ENCODE measurements at places on chromosomes 7 and 10.

- DNase-seq = no peak
Measured at GRCh38 chr10:43683451-43684291, 35.0 kb upstream of the ZNF32 start.

DNA sequence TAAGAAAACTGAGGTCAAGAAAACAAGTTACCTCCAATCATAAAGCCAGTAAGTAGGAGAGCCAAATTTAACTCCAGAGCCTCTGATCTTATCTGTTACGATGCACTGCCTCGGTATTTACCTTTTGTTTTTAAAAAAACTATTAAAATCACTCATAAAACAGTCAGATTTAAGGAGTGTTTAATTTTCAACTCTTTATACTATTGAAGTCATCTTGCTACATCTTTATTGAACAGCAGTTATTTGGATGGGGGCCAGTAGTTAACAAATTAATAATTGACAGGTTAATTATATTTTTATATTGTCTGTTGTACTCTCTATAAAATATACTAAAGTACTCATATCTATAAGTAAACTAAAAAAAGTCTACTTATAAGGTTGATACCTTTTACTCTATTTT, 24.6 kb downstream of the ADIRF start:
- no peak for DNase-seq

GRCh38 chr10:101244321-101245050, 15.2 kb upstream of the LBX1 start:
- DNase-seq = no peak

- no peak for DNase-seq
Measured at GRCh38 chr7:25109276-25109675, 15.8 kb downstream of the CYCS start.

DNA sequence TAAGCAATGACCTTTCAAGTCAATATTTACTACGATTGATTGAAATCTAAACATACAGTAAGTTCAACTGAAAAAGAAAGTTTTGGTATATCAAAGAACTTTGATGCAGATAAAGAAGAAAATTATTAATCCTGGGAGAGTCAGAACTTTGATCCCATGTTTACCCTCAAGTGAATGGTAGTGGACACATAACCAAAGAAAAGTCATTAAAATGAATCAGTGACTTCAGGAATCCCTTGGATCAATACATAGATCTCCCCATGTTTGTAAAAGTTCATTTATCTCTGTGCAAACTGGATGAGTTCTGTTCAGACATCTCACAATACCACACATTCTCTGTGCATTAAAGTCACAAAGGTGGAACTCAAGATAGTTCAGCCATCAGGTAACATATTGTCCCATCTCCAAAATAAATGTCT, 75.5 kb upstream of the RELN start:
- DNase-seq = no peak

DNA sequence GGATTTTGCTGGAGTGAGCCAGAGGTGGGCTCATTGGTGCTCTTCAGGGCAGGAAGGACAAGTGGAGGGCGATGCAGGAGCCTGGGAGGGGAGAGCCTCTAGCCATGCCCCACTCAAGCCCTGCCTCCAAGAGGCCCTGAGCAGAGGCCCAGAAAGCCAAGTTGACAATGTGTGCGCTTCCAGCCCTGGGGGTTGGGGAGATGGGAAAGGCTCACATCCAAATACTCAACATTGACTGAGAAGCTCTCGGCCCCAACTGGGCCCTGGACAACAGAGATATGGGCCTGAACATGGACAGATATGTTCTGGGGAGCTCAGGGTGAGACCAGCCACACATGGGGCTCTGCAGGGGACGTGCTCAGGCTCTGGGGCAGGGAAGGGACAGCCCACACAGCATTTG, 39.0 kb downstream of the FRMPD2 start:
- no peak for DNase-seq

DNA sequence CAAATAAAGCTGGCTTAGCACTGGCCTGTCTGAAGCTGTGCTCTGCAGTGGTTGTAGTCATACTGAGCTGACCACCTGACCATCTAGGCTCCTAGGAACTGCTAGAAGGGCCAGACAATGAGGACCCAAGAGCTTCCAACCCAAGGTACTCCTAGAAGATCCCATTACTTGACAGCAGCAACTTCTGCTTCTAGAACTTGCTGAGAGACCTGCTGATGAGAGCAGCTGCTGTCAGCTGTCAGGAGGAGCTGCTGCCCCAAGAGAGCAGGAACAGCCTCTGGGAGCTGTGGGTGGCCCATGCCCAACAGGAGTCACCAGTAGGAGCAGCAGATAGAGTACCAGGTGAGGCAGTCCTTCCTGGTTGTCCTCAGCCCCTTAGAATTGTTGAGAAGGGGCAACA, 70.2 kb downstream of the RBM20 start:
- no peak for DNase-seq

- no peak for DNase-seq
Measured at GRCh38 chr10:103557455-103557854, 64.0 kb downstream of the NEURL1 start.

DNA sequence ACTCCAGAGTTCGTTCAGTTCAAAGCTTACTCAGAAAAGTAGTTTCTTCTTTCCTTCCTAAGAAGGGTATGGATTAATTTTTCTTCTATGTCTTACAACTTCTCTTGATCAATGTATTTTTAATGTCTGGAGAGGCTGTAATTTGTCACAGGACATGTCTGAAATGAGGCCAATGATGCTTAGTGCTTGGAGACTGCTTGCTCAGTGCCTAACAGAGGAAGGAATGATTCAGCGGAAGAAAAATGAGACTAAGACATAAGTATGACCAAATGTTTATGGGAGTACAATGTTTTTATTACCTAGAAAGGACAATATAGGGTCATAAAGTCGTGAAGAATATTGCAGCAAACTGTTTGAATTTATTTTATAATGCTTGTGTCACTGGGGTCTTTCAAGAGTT, 43.3 kb downstream of the GPR37 start:
- DNase-seq = no peak

DNA sequence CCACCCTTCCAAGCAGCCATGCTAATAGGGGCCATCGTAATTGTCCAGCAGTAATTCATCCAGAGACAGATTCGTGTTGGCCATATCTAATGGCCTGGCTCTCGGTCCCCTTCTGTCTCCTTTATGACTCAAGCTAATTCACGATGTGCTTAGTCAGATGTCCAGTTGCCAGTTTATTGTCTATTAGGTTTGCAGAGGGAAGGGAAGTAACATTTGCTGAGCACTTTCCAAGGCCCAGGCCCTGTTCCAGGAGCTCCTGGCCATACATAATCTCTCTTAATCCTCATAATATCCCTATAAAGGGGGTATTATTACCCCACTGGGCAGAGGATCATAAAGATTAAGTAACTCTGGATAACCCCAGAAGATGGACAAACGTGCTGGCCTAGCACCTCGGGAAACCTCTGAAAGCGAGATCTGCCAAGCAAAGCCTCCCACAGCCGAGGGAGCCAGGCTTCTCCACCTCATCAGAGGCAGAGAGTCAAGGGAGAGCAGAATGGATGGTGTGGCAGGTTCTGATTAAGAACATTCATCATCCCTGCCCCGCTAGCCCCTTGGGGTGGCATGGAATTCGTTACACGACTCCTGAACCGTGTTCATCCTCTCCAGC, 153.7 kb downstream of the PLXNA4 start:
- no peak for DNase-seq

- no peak for DNase-seq
Measured at GRCh38 chr10:88608780-88609179, 22.2 kb downstream of the LIPJ start.

DNA sequence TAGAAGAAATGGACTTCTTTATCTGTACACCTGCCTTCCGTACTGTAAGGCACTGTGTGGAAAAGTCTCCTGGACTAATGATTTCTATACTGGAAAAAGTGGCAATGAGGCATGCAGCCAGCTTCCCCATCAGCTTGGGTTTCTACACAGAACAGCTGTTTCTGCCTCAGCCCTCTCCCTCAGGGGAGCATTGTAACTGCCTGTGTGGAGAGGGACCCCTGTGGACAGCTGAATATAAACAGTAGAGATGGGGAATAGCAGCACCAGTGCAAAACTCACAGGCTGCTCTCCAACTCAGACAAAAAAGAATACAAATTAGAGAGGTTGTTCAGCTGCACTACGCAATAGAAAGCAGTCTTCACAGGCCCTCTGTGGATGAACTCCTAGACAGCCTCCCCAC, 451.3 kb upstream of the MBL2 start:
- DNase-seq = no peak

DNA sequence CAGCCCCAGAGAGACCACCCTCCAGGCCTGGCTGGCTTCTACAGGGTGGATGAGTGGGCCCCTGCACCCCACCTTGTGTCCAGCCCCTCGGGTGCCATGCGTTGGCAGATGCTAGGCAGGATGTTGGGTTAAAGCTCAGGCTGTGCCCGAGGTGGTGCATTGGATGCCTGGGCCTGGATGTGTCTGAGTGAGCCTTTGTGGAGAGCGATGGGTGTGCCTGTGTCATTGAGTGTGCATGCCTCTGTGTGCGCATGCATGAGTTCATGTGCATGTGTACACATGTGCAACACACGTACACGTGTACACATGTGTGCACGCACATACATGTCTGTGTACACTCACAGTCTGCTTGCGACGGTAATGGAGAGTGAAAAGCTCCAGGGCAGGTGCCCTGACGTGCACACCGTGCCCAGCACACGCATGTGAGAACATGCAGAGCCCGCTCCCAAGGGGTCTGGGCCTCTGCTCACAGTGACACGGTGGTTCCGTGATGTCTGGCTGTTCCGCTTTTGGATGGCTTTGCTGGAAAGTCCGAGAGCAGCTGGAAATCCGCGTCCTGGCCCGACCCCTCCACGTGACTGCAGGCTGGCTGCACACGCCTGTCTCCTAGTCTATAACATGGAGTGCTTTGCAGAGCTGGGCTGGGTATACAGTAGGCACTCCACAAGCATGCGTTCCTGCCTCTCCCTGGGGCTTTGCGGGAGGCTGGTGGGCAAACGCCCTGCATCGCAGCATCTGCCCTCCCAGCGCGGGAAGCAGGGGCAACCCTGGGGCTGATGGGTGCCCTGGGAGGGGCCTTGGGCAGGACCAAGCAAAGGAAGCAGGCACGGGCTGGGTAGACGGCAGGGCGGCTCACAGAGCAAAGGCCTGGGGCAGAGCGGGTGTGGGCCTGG, 36.9 kb downstream of the ELFN1 start:
- no peak for DNase-seq

- DNase-seq = no peak
Measured at GRCh38 chr10:938941-939678, 7.6 kb upstream of the LARP4B start.

GRCh38 chr7:40551685-40552576, 417.1 kb downstream of the SUGCT start:
- DNase-seq = no peak

GRCh38 chr7:98051118-98051744, 55.4 kb upstream of the LMTK2 start:
- peak; percentile 29 for DNase-seq

GRCh38 chr7:30983042-30983913, 19.5 kb downstream of the GHRHR start:
- DNase-seq = peak; percentile 71

- no peak for DNase-seq
Measured at GRCh38 chr7:116259871-116260440, 49.6 kb downstream of the TES start.

DNA sequence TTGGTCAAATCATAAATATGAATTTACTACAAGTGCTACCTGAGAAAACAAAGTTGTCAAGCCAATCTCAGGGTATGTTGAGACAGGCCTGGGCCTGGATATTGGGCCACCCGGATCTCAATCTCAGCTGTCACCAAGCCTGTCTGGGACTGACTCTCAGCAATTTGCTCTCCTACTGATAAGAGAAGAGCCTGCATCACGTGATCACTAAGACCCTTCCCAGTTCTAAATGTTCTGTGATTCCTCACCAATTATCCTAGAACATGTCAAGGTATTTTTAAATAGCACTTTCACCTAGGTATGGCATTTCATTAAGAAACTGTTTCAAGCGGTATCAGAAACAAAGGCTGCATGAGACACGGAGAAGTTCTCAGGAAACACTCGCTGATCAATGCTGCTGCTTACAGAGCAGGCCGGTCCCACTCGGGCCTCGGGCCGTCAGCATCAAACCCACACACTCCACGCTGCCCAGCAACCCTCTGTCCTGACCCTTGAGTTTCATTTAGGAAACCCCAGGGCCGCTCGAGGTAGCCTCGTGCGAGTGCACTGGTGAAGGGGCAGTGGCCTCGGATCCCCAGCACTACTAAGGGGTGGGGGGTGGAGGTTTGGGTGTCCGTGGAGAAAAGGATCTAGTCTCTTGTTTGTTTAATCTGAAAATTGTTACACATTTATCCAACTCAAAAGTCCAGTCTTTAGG, 4.1 kb downstream of the KLF6 start:
- DNase-seq = no peak

DNA sequence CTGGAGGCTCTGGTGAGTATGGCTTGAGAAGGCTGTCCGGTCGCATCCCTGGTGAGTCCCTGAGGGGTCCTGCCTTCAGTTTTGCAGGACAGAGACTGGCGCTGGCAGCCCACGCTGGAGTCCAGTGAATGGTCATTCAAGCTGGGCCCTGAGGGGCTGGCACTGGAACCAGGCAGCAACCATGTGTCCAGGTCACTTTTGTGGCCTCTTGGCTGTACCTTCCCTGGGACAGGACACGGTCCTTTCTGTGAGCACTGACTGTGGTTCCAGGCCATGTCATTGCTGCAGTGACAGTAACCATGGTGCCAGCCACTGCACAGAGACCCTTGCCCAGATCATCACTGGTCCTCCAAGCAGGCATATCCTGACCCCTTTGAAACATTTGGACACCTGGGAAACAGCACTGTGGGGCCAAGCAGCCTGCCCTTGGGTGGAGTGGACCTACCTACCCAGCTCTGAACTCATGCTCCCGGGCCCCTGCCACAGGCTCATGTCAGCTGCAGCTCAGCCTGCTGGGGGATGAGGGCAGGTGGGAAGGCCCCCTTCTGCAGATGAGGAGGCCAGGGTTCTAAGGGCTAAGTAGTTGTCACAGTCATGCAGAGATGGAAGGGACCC, 72.1 kb downstream of the ADCY1 start:
- no peak for DNase-seq

DNA sequence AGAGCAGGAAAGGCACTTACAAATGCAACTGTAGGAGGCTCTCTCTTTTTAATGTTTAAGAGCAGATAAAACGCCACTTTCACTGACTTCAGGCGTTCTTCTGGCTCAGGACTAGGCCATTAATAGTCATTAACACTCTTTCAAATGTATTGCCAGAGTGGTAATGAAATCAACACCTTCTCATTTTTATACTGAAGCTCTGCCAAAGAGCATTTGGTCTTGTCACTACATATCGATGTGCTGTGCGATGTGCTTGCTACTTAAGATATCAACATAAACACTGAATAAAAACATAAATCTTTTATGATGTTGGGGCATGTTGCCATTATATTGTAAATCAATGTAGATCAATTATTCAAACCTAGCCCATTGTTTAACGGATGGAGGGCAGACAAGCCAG, 634.7 kb downstream of the ARL4A start:
- no peak for DNase-seq

DNA sequence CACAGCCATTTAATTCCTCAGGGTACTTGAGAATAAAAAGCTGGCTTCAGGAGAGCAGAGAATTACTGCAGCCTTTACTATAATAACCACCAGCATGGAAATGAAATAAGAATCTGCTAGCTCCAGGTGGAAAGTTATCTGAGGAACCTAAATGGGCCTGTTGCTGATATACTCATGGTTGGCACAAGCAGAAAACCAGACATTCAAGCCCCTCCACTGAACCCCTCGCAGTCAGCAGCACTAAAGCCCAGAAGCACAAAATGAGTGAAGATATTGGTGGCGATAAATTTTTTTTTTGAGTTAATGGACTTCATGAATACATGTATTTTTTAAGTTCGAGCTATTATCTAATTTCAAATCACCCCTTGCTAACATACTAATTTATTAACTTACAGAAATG, 303.9 kb upstream of the NRP1 start:
- no peak for DNase-seq
